Stimulated activated CD4-positive, alpha-beta T cell treated with anti-CD3 and anti-CD28 coated beads, Interleukin-1b, Interleukin-23, amount 100 ng/mL, for 48 hours (primary cell): ENCODE measurements at places on chromosomes 2 and 18.

DNA sequence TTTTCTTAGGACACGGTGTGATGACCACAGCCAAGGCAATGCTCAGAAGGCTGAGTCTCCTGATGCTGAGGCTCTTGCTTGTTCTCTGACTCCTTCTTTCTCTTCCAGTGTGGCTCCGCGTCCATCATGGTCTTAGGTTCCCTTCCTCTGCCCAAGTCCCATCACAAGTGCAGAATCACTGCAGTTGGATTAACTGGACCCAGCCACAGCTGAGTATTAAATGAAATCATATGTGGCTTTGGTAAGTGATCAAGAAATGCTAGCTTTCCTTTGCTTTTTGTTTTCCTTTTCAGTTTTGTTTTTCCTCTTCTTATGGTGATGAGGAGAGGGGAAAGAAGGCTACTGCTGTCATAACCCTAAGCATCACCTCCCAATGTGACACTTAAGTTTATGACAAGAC, 375.8 kb downstream of the INSIG2 start:
- no peak for DNase-seq

GRCh38 chr2:60925994-60926740, 44.8 kb downstream of the REL start:
- no peak for DNase-seq

DNA sequence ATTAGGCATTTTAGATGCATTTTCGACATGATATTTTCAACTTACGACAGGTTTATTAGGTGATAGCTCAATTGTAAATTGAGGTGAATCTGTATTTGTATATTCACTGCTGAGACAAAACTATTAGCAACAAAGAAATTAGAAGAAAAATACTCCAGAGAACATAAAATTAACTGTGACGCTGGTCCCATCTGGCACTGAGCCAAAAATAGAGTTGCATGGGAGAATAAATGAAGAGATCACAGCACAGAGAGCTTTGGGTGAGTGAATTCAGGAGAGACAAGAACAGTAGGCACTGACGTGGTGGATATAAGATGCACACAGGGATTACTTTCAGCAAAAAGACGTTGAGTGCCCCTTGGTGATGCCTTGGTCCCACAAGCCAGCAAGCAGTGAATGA, 306.2 kb upstream of the RAB6C start:
- no peak for DNase-seq

DNA sequence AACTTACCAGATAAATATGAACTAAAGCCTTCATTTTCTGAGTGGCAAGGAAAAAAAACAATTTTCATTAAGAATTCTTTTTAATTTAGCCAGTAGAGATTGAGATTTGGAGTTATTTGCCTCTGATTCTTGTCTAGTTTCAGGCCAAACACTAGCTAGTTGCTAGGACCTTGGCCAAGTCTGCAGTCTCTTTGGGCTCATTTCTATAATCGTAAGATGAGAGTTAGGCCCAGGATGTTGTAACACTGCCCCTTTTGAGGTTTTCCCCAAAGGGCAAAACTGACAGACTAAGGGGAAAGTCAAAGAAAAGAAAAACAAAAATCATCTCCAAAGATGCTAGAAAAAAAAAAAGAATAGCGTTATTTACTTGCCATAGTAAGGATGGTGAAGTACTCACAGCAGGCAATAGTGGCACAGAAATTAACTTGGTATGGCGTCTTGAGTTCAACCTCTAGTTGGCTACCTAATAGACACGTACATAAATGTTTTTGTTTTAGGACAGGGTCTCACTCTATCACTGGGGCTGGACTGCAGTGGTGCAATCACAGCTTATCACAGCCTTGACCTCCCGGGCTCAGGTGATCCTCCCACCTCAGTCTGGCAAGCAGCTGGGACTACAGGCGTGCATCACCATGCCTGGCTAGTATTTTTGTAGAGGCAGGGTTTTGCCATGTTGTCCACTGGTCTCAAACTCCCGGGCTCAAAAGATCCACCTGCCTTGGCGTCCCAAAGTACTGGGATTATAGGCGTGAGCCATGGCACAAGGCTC, 23.0 kb upstream of the ADAM17 start:
- DNase-seq, result no peak

DNA sequence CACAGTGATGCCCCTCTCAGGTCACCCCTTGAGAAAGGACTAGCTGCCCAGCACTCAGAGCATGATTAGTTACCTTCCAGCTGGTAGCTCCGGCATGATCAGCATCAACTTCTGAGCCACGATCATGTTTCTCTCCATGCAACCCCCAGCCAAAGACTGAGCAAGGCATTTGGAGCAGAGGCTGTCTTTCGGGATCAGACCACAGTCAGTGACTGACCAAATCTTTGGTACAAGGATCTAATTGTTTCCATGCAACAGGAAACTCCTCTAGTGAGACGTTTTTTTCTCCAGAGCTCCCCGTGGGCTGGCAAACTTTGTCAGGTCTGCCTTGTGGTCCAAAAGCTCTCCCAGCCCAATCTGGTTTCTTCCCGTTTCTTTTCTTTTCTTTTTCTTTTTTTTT, 244.3 kb downstream of the METTL4 start:
- DNase-seq, result no peak

GRCh38 chr18:7158216-7158615, 40.6 kb upstream of the LAMA1 start:
- no peak for DNase-seq

DNA sequence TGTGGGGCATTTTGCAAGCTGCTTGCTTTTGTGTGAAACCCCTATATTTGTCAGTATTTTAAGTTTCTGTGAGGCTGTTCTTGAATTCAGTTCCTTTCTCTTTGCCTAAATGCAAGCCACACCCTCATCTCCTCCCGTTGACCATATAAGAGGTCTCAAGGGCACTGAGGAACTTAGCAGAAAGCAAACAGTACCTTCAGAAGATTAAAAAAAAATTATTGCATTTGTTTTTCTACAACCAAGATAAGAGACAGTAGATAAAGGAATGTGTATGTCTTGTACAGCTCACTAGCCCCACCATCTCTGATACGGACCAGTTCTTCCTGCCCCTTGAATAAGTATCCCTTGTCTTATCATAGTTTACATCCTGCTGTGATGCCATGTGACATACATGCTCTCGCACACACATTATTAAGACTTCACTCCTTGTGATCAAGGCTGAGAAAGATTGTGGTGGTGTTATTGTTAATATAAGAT, 64.2 kb downstream of the NPAS2 start:
- no peak for DNase-seq

GRCh38 chr2:29224693-29225551, 109.7 kb downstream of the CLIP4 start:
- DNase-seq, result no peak

DNA sequence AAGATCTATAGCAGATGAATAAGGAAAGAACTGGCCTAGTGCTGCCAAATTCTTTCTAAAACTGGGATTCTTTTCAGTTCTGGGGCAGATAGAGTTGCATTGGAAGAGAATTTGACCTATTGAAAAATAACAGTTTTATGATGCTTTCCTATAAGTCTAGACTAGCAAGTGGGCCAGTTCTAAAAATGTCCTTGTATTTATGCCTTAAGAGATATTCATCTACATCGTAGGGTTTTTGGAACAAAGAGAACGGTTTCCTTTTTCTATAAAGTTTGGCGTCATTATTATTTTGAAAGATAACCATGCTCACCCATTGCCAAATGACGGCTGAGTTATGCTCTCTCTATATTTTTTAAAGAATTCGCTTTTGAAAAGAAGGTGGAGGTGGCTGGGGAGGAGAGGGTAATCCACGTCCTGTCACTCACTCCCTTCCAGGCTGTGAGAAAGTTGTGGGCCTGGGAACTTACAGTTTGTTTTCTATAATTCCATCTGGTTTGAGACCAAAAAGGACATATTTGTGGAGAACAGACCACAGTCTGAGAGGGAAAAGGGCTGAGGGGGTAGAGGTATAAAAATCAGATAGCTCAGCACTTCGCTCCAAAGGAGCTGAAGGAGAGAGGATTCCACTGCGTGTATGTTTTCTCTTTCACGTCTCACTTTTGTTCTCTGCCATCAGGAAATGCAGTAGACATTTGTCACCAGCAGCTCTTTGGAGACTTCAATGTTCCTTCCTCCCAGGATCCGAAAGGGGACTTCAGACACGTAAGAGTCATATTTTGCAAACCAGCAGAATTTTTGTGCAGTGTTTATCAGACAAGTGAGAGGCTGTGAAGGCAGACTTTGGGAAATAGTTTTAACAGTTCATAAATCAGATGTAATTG, 281.9 kb upstream of the FN1 start:
- DNase-seq, result no peak
